ENCODE measurements at places on chromosomes 6 and 20. TPM values are rescaled to one million over a fixed set of nuclear protein-coding genes. Genes with fewer than 3 reads are reported as not detected.

Gene LRRN4
- total RNA-seq = 0.80 TPM

- H3K4me3 ChIP-seq = no peak overlapping the region
- peaks cover 73% of the 10 kb centered on the region for H3K36me3 ChIP-seq
- no peak for DNase-seq
Measured at GRCh38 chr6:3011158-3011557, 11.5 kb downstream of the NQO2 start.

DNA sequence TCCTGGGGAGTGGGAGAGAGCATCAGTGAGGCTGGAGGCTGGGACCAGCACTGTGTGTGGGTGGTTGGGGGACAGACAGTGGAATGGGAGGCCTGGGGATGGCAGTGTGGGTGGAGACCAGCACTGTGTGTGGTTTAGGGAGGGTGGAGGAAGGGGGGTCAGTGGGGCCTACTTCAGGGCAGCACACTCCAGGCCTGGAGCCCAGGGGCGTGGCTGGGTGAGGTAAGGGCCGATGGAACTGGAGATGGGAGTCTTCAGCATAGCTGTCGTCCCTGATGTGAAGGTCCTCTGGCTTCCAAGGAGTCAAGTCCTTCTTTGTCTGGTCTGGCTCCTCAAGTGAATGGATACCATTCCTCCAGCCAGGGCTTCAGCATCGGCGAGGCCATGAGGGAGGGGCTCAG is 18.6 kb downstream of the KCNK17 start:
- H3K4me1 ChIP-seq = no peaks in the 10 kb centered on the region
- H3K27me3 ChIP-seq = no peaks in the 10 kb centered on the region
- no peak overlapping the region for H3K4me3 ChIP-seq
- no peaks in the 10 kb centered on the region for H3K36me3 ChIP-seq
- DNase-seq = no peak

DNA sequence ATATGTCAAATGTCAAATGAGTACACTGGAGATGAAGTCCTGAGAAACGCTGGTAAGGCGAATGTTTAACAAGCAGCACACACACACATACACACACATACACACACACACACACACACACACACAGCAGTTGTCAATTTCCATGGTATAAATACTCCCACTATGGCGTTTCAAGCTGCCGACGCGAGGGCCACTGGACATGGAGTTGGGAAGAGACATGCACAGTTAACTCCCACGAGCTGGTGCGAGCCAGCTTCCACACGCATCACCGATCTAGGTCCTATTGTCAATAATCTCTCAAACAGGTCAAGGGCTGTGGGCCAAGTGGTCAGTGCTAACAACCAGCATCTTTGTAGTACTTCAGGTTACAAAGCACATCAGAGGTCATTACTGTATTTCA is 58.9 kb downstream of the TRERF1 start:
- no peak overlapping the region for H3K27ac ChIP-seq
- no peaks in the 10 kb centered on the region for H3K27me3 ChIP-seq
- no peak overlapping the region for H3K4me3 ChIP-seq
- H3K4me1 ChIP-seq = peaks cover 12% of the 10 kb centered on the region
- DNase-seq = no peak
- H3K36me3 ChIP-seq = no peaks in the 10 kb centered on the region

DNA sequence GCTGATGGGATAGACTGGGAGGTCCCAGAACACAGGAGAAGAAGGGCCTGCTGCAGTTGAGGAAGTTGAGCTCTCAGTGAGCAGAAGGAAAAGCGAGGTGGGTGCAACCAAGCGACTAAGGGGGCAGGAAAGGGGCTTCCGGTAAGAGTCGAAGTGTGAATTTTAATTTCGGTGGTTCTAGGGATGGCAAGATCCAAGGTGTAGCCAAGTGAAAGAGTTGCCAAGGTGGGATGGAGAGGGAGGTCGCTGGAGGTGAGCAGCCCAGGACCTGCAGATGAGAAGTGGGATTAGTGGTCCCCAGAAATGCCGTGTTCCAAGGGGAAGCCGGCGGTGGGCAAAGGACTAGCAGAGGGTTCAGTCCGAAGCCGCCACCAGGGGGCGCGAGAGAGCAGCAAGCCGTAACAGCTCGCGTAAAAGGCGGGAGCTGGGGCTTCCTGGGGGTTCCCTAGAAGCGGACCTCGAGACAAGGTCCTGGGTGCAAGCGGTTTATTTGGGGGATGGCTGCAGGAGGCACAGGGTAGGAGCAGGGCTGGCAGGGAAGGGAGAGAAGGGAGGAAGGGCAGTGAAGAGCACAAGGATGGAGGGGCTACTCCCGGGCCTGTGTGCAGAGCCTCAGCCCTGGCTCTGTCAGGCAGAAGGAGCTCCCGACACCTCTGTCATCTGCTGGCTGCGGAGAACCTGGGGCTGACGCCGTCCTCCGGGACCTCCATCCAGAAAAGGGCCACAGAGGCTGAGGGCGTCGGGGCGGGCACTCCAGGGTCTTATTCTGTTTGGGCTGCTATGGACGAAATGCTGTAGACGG is 103.6 kb downstream of the PAX1 start:
- H3K27ac ChIP-seq = no peak overlapping the region
- DNase-seq = no peak
- H3K4me3 ChIP-seq = no peak overlapping the region

Gene PCNA
- 21.9 TPM for total RNA-seq

- no peak for DNase-seq
- peak overlapping the region; percentile 29 for H3K27ac ChIP-seq
- H3K27me3 ChIP-seq = no peaks in the 10 kb centered on the region
- H3K36me3 ChIP-seq = no peaks in the 10 kb centered on the region
Measured at GRCh38 chr6:55913228-55914195, 38.1 kb upstream of the BMP5 start.

Gene WFDC12
- total RNA-seq = not detected

GRCh38 chr6:56022678-56023077 is 147.3 kb upstream of the BMP5 start:
- H3K4me3 ChIP-seq = no peak overlapping the region
- H3K36me3 ChIP-seq = no peaks in the 10 kb centered on the region
- no peak overlapping the region for H3K27ac ChIP-seq
- DNase-seq = no peak

- no peak overlapping the region for H3K27ac ChIP-seq
- DNase-seq = no peak
- H3K4me3 ChIP-seq = no peak overlapping the region
Measured at GRCh38 chr6:1435806-1436205, 46.4 kb downstream of the FOXF2 start.

DNA sequence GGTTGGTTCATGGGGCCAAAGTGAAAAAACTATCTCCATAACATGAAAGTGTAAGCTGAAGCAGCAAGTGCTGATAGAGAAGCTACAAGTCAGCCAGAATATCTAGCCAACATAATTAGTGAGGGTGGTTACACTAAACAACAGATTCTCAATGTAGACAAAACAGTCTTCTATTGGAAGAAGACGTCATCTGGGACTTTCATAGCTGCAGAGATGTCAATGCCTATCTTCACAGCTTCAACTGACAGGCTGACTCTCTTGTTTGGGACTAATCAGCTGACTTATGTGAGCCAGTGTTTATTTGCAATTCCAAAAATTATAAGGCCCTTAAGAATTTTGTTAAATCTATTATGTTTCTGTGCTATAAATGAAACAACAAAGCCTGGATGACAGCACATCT is 63.2 kb downstream of the GMDS start:
- no peaks in the 10 kb centered on the region for H3K36me3 ChIP-seq
- H3K4me1 ChIP-seq = no peaks in the 10 kb centered on the region
- H3K4me3 ChIP-seq = no peak overlapping the region
- no peak overlapping the region for H3K27ac ChIP-seq
- DNase-seq = no peak

Gene SLC22A16
- not detected for total RNA-seq

Gene KCNQ2
- 0.76 TPM for total RNA-seq

- peak overlapping the region; percentile 96 for H3K27ac ChIP-seq
- peaks cover 5% of the 10 kb centered on the region for H3K36me3 ChIP-seq
- H3K4me3 ChIP-seq = peak overlapping the region; percentile 64
- no peaks in the 10 kb centered on the region for H3K27me3 ChIP-seq
Measured at GRCh38 chr6:118894425-118895260, 691 bp downstream of the ASF1A start.

DNA sequence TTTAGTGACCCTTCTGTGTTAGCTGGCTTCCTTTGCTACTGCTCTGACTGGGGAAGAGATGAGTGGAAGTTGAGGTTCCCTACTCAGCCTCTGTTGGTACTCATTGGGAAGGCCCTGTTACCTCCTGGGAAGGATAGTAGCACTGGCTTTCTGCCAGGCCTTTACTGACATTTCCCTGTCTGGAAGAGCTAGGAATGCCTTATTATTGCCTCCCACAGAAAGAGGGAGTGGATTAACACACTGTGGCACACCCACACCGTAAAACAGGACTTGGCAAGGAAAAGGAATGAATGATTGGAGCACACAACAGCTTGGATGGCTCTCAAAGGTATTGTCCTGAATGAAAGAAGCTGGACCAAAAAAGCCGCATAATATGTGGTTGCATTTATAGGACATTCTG is 12.2 kb downstream of the ZNF831 start:
- H3K36me3 ChIP-seq = no peaks in the 10 kb centered on the region
- peaks cover 17% of the 10 kb centered on the region for H3K27me3 ChIP-seq
- DNase-seq = no peak
- no peak overlapping the region for H3K27ac ChIP-seq

DNA sequence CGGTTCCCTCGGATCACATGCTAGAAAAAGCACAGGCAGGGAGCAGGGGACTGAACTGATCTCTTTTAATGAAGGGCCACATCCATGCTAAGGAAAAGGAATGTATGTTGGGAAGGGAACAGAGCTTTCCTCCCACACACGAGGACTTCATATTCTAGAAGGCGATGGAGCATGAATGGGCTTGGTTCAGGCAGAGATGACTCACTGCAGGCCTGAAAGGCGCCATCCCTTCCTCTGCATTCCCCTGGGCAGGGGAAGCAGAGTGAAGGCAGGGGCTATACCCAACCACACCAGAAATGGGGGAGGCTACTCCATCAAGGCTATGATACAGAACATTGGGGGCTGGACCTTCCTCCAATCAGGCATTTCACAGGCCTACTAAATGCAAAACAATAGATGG is 30.6 kb downstream of the ELMO2 start:
- no peaks in the 10 kb centered on the region for H3K27me3 ChIP-seq
- peaks cover 91% of the 10 kb centered on the region for H3K36me3 ChIP-seq
- H3K4me1 ChIP-seq = peaks cover 29% of the 10 kb centered on the region
- no peak overlapping the region for H3K27ac ChIP-seq
- H3K4me3 ChIP-seq = no peak overlapping the region

- no peak for DNase-seq
- H3K27me3 ChIP-seq = no peaks in the 10 kb centered on the region
- no peak overlapping the region for H3K4me3 ChIP-seq
- peaks cover 5% of the 10 kb centered on the region for H3K4me1 ChIP-seq
Measured at GRCh38 chr6:119037264-119037663, 41.2 kb downstream of the FAM184A start.

GRCh38 chr20:347317-347639 is 367 bp downstream of the NRSN2 start:
- DNase-seq = no peak
- H3K27ac ChIP-seq = peak overlapping the region; percentile 73
- H3K27me3 ChIP-seq = no peaks in the 10 kb centered on the region
- peak overlapping the region; percentile 70 for H3K4me3 ChIP-seq
- H3K36me3 ChIP-seq = peaks cover 8% of the 10 kb centered on the region
